ENCODE measurements at places on chromosomes 6 and 20. TPM values are rescaled to one million over a fixed set of nuclear protein-coding genes. Genes with fewer than 3 reads are reported as not detected.

- H3K4me1 ChIP-seq, result peaks cover 27% of the 10 kb centered on the region
- no peak overlapping the region for H3K27ac ChIP-seq
- no peaks in the 10 kb centered on the region for H3K36me3 ChIP-seq
Measured at GRCh38 chr6:11430036-11430435, 107.5 kb upstream of the TMEM170B start.

GRCh38 chr20:39876976-39877635 lies 811.9 kb downstream of the MAFB start:
- peak overlapping the region; percentile 16 for H3K27ac ChIP-seq
- peaks cover 18% of the 10 kb centered on the region for H3K4me1 ChIP-seq
- no peak overlapping the region for H3K4me3 ChIP-seq
- H3K27me3 ChIP-seq, result peaks cover 7% of the 10 kb centered on the region
- DNase-seq, result no peak

- H3K27ac ChIP-seq, result peak overlapping the region; percentile 38
- peaks cover under 1% of the 10 kb centered on the region for H3K27me3 ChIP-seq
- H3K4me1 ChIP-seq, result no peaks in the 10 kb centered on the region
- no peak overlapping the region for H3K4me3 ChIP-seq
Measured at GRCh38 chr20:37598575-37599342, 71.1 kb upstream of the BLCAP start.

DNA sequence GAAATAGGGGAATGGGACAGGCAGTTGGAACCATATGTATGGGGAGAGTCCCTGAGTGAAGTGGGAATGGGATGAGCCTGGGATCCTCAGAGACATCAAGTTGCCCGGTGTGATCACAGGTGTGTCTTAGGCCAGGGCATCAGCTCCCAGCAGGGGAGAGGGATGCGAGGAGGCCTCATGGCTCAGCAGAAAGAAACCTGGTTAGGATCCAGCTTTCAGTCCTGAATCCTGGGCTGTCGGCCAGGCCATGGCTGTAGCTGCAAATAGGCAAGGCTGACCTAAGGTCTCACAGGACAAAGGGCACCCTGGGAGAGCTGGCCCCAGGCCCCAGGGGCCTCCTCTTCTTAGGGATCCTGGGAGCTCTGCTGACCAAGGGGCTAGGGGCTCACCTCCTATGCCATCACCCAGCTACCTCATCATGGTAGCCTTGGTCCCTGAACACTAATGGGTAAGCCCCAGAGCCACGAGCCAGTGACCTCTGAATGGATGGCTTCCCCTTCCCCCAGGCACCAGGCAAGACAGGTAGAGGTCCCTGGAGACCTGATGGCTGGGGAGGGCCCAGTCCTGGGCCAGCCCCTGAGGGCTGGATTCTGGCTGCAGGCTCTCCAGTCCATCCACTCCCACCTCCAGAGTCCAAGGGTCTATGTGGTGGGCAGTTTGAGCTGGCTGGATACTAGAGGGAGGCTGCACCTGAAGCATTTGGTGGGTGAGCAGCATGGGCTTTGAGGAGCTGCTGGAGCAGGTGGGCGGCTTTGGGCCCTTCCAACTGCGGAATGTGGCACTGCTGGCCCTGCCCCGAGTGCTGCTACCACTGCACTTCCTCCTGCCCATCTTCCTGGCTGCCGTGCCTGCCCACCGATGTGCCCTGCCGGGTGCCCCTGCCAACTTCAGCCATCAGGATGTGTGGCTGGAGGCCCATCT lies at the start of gene SLC22A7:
Gene SLC22A7, plus strand, starts transcription at position 617 of the 921 bp plus-strand sequence. Its CDS starts 99 bp downstream, at position 716.
- H3K27me3 ChIP-seq, result no peaks in the 10 kb centered on the region
- no peak within 1 kb of the TSS for H3K4me3 ChIP-seq
- peak; percentile 39 for DNase-seq
- H3K4me1 ChIP-seq, result peaks cover 3% of the 10 kb centered on the region

- no peaks in the 10 kb centered on the region for H3K27me3 ChIP-seq
- H3K4me3 ChIP-seq, result peak overlapping the region; percentile 71
- peak; percentile 13 for DNase-seq
Measured at GRCh38 chr20:925516-925915, 9.4 kb upstream of the ANGPT4 start.

- H3K4me3 ChIP-seq, result no peak overlapping the region
- DNase-seq, result no peak
- no peak overlapping the region for H3K27ac ChIP-seq
- no peaks in the 10 kb centered on the region for H3K4me1 ChIP-seq
- no peaks in the 10 kb centered on the region for H3K36me3 ChIP-seq
Measured at GRCh38 chr6:13522656-13523055, 35.3 kb upstream of the GFOD1 start.

- no peak overlapping the region for H3K4me3 ChIP-seq
- H3K27me3 ChIP-seq, result peaks cover 11% of the 10 kb centered on the region
- no peaks in the 10 kb centered on the region for H3K4me1 ChIP-seq
- H3K27ac ChIP-seq, result no peak overlapping the region
Measured at GRCh38 chr6:39566456-39566855, 158.8 kb downstream of the KIF6 start.

GRCh38 chr20:50399555-50399916 lies 110.6 kb upstream of the PTPN1 start:
- H3K27me3 ChIP-seq, result no peaks in the 10 kb centered on the region
- no peaks in the 10 kb centered on the region for H3K4me1 ChIP-seq
- no peak for DNase-seq
- no peaks in the 10 kb centered on the region for H3K36me3 ChIP-seq
- H3K27ac ChIP-seq, result no peak overlapping the region

DNA sequence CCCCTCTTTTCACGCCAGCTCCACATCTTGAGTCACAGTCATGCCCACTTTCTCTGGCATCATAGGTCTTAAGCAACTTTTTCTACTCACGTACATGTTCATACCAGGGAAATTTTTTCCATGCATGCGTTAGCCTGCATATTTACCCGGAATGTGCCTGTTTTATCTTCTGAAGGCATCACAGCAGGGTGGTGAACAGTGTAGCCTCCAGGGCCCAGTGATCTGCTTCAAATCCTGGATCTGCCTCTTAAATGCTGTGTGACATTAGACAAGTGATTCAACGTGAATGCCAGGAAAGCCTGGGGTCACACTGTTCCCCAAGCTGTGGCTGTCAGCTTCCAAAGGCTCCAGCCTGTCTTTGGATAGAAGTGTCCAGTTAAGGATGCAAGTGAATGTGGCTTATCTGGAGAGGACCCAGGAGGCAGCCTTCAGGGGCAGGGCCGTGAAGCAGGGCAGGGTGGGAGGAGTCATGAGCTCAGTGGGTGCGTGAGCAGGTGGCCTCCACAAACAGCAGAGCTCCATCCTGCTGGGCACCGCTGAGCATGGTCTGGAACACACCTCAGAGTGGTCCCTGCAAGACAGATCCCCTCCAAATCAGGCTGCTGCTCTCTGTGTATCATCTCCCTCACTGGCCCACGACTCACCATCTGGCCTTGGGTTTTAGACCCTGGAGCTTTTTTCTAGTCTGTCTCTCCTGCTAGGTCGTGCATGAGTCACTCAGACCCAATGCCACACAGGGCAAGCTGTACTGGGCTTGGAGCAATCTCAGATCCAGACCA lies 30.4 kb upstream of the CD93 start:
- no peaks in the 10 kb centered on the region for H3K4me1 ChIP-seq
- no peak for DNase-seq
- H3K36me3 ChIP-seq, result no peaks in the 10 kb centered on the region
- no peak overlapping the region for H3K4me3 ChIP-seq

Gene ADGRG6
- 28.8 TPM for total RNA-seq

Gene CRISP3
- not detected for total RNA-seq
